OCI-M1 (cell line): ENCODE measurements at places on chromosomes 4 and X.

- DNase-seq, result peak; percentile 47
Measured at GRCh38 chr4:61182915-61183314, 17.2 kb upstream of the ADGRL3 start.

DNA sequence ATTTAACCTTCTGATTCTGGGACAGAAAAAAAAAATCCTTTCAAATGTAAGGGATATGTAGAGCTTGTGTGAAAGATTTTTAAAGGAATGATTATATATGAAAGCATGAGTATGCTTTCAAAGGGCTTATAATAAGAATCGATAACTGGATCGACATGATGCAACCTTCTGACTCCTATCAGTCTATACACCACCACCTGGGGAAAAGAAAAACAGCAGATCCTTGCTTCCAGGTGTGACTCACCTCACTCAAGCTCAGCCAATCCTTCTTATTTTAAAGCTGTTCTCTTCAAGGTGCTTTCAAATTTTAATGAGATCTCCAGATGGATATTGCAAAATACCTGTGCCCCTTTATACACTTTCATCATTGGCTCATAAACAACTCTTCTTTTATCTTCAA is 102.1 kb upstream of the EDNRA start:
- no peak for DNase-seq

- DNase-seq, result no peak
Measured at GRCh38 chr4:9918484-9918883, 102.8 kb downstream of the SLC2A9 start.

DNA sequence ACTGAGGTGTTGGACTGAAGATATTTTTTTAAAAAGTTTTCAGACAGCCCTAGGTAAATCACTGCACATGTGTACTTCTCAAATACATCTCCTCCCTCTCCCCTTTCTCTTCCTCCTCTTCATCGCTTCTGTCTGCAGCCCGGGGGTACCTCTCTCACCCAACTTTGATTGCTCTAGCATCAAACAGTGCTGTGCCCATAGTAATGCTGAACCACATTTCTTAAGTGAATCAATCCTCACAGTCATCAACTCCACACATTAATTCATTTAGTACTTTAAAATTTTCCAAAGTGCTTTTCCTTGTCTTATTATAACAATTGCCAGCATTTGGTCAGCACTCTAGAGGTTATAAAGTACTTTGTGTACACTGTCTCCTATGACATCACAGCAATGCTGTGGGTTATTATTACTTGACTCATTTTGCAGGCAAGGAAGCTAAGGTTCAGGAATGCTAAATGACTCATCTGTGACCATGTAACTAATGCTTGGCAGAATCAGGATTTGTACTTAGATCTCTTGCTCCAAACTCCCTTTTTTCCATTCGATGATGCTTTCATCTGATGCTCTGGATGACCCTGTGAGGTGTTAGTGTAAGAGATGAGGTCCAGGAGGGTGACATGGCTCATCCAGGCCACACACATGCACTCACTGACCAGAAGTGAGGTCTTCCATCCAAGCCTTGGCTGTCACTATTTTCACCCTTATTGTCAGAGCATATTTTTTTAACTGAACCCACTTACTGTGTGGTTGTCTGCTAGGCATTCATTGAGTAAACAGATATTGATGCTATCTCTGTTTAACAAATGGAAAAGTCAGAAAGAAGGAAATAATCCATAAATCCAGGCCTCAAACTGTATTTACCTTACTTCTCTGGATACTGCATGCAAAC is 58.8 kb downstream of the RHOH start:
- no peak for DNase-seq

DNA sequence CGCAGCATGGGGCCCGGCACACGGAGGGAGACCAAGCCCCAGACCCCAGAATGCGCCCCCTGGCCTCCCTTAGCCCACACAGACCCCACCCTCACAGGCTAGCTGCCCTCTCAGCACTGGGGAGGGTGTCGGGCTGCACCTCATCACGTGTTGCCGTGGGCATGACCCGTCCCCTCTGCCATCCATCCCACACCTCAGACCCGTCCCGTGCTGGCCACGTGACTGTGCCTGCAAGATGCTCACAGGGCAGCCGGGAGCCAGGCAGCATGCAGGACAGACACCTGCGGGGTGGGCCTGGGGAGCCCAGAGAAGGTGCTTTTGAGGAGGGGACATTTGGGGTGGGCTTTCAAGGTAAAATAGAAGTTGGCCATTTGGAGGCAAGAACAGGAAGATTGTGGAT is 4.8 kb downstream of the MSANTD1 start:
- no peak for DNase-seq

- DNase-seq, result peak; percentile 62
Measured at GRCh38 chrX:130171446-130172126, at the start of gene RAB33A. RAB33A (plus strand) TSS chrX:130171962; CDS start chrX:130172063, 101 bp downstream.
